ENCODE measurements at places on chromosomes 16 and 17.
A peak's percentile ranks its signal among the peaks of the same experiment; 100 is the strongest.

- DNase-seq = no peak
These were observed 7.0 kb downstream of the CDR2L start for GRCh38 chr17:74994440-74994839.

- peak; percentile 85 for DNase-seq
These were observed 5.6 kb downstream of the ZNF598 start for GRCh38 chr16:2003827-2004641.

DNA sequence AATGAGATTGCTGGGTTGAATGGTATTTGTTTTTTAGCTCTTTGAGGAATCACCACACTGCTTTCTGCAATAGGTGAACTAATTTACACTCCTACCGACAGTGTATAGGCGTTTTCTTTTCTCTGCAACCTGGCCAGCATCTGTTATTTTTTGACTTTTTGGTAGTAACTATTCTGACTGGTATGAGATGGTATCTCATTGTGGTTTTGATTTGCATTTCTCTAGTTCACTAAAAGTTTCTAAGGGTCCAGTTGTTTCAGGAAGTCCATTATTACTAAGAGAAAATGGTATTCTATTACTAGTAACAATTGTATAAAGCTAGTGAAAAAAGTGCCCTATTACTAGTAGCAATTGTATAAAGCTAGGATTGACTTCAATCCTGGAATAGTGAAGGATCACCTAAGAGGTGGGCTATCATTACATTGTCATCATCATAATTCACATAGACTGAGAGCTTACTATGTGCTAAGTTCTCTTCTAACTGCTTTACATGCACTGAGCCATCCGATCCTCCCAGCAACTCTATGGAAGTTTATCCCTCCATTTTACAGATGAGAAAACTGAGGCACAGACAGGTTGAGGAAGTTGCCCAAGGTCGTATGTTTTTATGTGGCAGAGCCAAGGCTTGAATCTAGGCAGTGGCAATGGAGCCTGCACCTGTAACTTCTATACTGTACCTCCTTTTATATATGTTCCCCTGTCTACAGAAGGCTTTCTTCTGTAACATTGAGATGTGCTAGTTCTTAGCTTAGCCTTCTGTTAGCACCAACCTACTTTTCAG is 13.4 kb upstream of the SMIM36 start:
- DNase-seq = no peak

- DNase-seq = no peak
These were observed 599 bp downstream of the RNF112 start for GRCh38 chr17:19411631-19412030.

DNA sequence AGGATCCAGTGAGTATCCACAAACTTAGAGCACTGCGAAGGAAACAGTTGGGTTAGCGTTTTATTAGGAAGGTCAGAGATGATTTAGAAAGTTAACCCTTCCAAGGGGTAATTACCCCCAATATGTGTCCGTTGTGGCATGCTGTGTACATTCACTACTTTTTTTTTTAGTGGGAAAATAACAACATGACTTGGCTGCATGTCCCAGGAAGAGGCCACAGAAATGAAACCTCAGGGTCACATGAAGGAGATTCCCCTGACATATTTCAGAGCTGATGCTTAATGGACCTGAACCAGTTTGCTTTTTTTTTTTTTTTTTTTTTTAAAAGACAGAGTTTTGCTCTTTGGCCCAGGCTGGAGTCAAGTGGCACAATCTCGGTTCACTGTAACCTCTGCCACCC is 167.5 kb downstream of the PRKCA start:
- DNase-seq = no peak

GRCh38 chr16:13507530-13507929 is 412.4 kb upstream of the ERCC4 start:
- no peak for DNase-seq

GRCh38 chr17:4594931-4595684 is 10.8 kb downstream of the SMTNL2 start:
- peak; percentile 26 for DNase-seq

DNA sequence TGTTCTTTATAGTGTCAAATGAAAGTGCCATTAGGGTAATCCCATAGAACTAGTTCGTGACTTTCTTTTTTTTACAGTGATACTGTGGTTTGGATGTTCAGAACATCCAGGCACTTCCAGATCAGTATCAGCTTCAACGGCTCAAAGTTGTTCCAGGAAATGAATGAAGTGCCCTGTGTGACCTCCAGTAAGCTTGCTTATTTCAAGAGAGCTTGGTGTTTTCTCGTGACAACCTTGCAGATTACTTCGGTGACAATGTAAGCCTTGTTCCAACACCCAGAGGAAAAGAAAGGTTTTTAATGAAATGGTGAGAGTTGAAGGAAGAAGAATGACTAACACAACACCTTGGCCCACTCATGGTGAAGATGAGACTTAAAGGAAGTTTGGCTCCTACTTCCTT is 16.0 kb upstream of the KCNJ16 start:
- DNase-seq = no peak

DNA sequence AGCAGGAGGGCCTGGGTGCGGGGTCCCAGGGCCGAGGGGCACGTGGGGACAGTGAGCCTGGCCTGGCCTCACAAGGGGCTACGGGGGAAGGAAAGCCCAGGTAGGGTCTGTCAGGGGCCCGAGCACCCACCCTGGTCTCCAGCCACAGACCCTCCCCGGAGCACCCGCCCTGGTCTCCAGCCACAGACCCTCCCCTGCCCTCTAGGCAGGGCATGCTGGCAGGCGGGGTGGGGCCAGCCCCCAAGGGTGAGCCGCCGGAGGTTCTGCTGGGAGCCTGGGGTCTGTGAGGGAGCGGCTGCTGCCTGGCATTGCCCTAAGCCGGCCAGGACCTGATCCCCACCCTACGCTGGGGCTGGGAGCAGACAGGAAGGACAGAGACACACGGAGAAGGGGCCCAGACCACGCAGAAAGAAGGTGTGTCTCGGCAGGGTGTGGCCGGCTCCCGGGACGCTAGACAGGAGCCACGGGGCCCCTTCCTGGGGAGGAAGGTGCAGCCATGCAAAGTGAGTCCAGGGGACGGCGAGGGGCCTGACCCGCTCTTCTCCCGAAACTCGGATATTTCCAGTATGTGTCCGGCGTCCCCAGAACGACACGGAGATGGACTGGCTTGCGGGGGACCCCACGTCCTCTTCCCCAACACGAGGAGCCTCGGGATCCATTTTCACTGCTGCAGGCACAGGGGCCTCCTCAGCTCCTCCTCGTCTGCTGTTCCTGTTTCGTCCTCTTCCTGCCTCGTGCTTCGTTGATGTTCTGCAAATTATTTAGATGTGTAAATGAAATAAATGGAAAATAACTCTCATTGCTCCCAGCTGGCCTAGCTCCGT is 15.5 kb downstream of the UTS2R start:
- DNase-seq = no peak

GRCh38 chr17:32493976-32494513 is 7.3 kb downstream of the CDK5R1 start:
- DNase-seq = no peak

GRCh38 chr16:12941896-12942295 is 40.5 kb downstream of the SHISA9 start:
- no peak for DNase-seq
